ENCODE measurements at places on chromosomes 2 and 18. TPM values are rescaled to one million over a fixed set of nuclear protein-coding genes. Genes with fewer than 3 reads are reported as not detected.

DNA sequence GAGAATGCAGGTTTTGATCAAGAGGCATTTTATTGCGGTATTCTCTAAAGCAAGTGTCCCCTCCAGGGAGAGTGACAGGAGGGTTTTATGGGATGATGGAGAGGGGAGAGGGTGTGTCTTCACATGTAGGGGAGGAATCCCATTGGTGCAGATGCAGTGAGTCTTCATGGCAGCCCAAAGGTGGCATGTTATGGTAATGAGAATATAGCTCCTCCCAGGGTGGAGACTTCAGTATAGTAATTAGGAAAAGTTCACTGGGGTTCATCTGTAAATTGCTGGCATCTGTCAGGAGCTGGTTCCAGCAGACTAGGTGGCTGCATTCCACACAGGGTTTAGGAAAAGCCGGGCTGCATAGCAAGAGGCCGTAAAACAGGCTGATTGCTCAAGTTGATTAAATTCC is 230.7 kb upstream of the CCDC68 start:
- DNase-seq, result no peak

The ITM2C gene
- total RNA-seq, result 42.7 TPM

The PJVK gene
- total RNA-seq, result 1.2 TPM

The SERPINB4 gene
- not detected for total RNA-seq

The IL36RN gene
- total RNA-seq, result not detected

The SLC4A3 gene
- total RNA-seq, result 360 TPM

The GLI2 gene
- total RNA-seq, result 3.8 TPM

The SERPINB13 gene
- total RNA-seq, result not detected

All from left cardiac atrium (tissue), 4 donors.